ENCODE measurements at places on chromosomes 11 and 22. TPM values are rescaled to one million over a fixed set of nuclear protein-coding genes. Genes with fewer than 3 reads are reported as not detected.

SEC14L3 gene
- polyA plus RNA-seq, result not detected

DNA sequence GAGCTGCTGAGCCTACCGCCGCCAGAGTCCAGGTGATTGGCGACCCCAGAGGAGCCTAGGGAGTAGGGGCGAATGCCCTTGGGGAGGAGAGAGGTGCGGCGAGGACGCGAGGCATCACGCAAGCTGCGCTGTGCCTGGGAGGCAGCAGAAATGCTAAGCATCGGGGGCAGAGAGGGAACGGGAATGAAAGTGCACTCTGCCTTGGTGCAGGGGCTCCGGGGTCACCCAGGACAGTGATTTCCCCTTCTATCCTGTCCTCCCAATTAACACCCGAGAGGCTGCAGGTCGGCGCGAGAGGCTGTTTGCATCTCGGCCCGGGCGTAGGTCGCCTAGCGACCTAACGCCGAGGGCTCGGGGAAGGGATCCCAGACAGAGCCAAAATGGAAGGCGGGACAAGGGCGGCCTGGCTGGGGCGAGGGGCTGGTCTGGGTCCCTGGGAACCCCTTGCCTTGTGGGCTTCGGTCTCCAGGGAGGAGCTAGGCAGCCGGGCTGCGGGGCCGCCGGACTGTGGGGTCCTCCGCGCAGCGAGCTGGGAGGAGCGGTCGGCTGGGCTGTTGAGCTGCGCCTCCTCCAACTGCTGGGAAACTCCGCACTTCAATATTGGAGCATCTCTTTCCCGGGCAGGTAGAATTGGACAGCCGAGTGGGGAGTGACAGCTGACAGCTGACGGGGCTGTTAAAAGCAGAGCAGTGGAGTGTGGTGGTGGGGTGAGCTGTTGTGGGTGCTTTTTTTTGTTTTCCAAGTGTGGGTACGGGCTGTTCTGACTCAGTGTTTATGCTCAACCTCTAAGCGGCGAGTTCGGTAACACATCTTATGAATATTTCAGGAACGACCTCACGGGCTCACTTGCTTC lies 657 bp downstream of the ELMOD1 start:
- peak; percentile 51 for DNase-seq

- no peak for DNase-seq
These were observed 43.7 kb downstream of the BSX start for GRCh38 chr11:122937983-122938382.

- DNase-seq, result peak; percentile 50
These were observed 2.4 kb downstream of the PIM3 start for GRCh38 chr22:49962751-49963646.

Measured in psoas muscle (tissue), 8 donors.